ENCODE measurements at places on chromosomes 3 and 15. TPM values are rescaled to one million over a fixed set of nuclear protein-coding genes. Genes with fewer than 3 reads are reported as not detected.
A peak's percentile ranks its signal among the peaks of the same experiment; 100 is the strongest.

Gene USP4
- total RNA-seq: 88.4 TPM

Gene IL17RB
- total RNA-seq: 2.9 TPM

Gene PRKCI
- 26.5 TPM for total RNA-seq

Gene EEF1AKMT4
- 4.2 TPM for total RNA-seq

Gene IREB2
- 57.2 TPM for total RNA-seq

Gene BSN
- total RNA-seq: 0.07 TPM

Gene FBXO40
- total RNA-seq: not detected

Gene TTLL13
- total RNA-seq: 0.45 TPM

Gene ARNT2
- not detected for total RNA-seq

Gene TMEM62
- 15.3 TPM for total RNA-seq

DNA sequence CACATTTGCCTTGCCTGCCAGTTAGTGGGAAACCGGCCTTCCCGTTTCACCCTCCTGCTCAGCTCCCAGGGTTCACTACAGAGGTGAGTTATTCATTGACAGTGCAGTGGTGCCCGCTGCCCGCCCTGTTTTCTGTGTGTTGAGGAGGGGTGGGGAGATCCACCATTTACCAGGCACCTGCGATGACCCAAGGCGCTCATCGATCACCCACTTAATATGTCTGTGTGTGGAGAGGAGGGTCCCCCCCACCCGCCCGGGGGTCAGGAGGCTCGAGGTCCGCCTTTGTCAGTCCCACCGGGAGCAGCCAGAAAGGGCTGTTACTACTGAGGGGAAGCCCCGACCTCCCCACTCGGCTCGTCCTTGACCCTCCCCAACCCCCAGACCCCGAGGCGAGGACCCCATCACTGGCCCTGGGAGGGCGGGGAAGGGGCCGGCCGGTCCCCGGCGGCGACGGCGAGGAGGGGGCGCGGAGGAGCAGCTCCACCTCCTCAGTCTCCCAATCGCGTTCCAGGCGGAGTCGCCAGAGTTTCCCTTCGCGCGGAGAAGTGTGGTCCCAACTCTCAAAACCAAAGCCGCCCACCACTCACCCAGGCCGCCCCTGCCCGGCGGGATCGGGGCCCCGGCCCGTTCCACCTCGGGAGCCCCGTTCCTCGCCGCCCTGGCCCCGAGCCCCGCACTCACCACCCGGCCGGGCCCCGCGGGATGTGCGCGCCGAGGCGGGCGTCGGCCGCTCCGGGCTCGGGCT lies 1.1 kb downstream of the PLXNB1 start:
- DNase-seq: no peak

- no peak for DNase-seq
Measured at GRCh38 chr15:38878026-38878425, 313.4 kb upstream of the RASGRP1 start.

- DNase-seq: no peak
Measured at GRCh38 chr15:69974321-69974720, 123.4 kb downstream of the TLE3 start.

GRCh38 chr15:63719281-63719680 lies 114.5 kb downstream of the HERC1 start:
- no peak for DNase-seq

DNA sequence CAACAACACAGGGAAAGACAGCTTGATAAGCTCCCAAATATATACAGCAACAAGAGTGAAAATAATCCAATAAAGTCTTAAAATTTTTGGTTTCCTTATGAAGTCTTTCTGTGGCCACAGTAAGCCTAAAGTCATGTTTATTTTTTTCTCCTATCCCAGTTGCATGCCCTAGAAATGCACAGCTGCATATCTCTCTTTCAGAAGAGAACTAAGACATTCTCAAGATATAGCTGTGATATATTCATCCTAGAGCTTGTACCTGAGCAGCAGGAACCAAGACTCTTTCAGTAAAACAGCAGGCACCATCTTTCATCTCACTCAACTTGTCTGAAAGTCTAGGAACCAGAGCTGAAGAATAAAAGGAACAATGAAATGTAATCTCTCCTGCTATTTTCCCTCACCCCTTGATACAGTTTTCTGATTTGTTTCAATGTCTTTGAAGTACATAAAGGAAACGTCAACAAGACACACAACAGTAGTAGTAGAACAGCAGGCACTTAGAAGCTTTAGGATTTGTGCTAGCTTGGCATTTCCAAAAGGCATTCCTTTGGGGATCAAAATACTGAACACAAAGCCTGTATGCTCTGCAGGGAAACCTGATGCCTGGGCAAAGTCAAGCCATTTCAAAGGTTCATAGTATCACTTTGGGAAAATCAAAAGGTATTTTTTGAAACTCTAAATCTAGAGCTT lies 536.8 kb downstream of the PYDC2 start:
- DNase-seq: no peak

DNA sequence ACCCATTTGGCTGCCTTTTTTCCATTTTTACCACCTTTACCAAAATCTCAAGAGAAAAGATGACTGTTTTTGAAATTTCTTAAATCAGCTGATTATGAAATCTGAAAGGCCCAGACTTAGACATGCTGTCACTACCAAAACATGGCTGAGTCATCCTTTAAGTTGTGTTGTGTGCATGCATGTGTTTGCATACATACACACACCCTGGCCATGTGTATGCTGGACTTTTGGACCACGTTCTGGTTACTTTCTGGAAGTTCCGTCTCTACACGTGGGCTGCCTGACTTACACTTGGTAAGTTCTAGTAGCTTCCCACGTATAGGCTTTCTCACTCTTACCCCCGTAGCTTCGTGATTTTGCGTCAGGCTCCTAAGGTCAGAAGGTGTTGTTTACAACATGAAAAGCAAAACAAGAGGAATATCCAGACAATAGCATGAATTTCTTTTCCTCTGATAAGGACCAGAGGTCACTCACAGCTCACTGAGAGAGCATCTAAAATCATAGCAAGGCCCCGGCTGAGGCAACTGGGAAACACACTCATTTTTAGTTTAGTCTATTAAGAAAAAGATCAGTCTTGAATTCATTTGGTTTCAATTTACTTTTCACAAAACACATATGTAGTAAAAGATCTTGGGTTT lies 62.4 kb downstream of the COL8A1 start:
- DNase-seq: no peak

GRCh38 chr3:129304146-129304961 lies 25.7 kb downstream of the HMCES start:
- DNase-seq: no peak

- DNase-seq: no peak
Measured at GRCh38 chr15:58559904-58560588, 128.3 kb downstream of the LIPC start.

DNA sequence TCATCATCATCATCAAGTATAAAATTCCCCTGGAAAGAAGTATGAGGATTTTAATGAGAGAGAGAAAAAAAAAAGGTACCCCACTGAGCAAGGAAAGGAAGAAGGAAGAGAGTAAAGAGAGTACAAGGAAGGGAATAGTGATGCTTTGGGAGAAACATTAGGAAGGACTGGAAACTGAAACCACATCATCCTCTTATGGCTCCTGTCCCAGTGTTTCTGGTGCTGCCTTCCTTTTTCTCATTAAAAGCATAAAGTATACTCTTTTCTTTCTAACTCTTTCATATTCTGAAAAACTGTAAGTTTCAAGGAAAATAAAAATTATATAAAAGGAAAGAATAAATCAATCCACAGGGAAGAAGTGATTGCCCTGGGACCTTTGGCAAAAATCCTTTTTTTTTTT lies 616.4 kb upstream of the CBLB start:
- DNase-seq: no peak

- DNase-seq: no peak
Measured at GRCh38 chr15:75235760-75236729, 22.1 kb upstream of the GOLGA6C start.

DNA sequence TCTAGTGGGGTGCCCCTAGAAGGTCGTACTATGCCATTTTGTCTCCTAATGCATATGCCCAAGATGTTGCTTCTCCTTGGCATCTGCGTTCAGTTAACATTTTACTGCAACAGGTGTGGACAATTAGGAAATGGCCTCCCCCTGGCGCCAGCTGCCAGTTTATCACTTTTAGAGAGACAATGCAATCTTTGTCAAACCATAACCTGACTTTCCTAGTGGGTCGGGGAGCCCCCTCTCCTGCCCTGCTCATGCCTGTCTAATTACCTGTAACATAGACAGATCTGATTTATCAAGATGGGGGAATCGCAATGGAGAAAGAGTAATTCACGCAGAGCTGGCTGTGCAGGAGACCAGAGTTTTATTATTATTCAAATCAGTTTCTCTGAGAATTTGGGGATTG lies 353.7 kb upstream of the SGO1 start:
- DNase-seq: no peak

DNA sequence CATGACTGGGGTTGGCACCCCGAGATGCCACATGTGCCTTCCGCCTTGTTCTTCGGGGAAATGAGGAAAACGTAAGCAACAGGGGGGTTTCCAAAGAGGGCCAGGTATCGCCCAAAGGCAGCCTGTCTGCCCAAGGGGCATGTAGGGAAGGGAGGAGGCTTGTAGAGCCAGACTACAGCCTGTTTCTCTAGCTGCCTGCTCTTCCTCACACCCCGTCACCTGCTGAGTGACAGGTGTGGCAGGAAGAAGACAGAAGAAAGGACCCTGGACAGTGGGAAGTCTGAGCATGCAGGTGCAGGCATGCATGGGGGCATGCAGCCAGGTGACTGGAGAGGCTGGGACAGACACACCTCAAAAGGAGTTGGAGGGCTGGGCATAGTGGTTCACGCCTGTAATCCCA lies 9.8 kb downstream of the PLA2G4E start:
- no peak for DNase-seq

DNA sequence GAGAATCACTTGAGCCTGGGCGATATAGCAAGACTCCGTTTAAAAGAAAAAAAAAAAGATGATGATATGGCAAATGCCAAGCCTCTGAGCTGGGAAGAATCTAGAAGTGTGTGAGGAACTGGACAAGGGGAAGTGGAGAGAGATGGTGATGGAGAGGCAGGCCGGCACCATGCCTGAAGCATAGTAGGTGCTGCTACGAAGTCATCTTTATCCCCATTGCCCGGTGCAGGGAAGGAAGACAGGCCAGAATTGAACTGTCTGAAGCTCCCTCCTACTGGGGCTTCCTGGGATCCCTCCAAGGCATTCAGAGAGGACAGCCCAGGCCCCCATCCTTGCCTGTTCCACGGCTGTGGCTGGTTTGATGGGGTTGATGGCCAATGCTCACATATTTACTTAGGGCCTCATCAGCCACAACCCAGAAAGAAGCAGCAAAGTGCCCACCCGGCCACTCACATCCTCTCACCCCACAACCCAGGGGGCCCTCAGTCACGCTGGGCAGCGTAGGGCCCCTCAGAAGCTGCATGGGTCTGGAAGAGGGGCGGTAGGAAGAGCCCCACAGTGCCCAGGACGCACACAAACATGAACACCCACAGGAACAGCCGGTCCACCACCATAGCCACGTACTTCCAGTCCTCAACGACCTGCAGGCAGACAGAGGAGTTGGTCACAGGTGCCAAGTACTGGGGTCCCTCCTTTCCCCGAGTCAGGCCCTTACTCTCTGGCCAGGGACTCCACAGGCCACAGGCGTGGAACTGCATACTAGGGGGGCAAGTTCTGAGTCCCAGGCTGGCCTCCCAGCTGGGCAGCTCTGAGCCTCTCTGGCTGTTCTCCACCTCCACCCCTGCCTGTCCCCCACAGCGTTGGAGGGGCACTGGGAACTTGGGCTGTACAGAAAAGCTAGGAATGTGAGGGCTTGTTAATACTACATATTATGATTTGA lies 4.1 kb upstream of the CHRNA3 start:
- DNase-seq: no peak

GRCh38 chr15:87959080-87959479 lies 297.5 kb downstream of the NTRK3 start:
- no peak for DNase-seq

- peak; percentile 78 for DNase-seq
Measured at GRCh38 chr3:48478626-48479555, 25.1 kb downstream of the SHISA5 start.

- DNase-seq: no peak
Measured at GRCh38 chr15:77497110-77497737, 76.5 kb downstream of the HMG20A start.
